ENCODE measurements at places on chromosomes 7 and 10.

- no peak for DNase-seq
Measured at GRCh38 chr7:41641665-41642014, 61.2 kb downstream of the INHBA start.

DNA sequence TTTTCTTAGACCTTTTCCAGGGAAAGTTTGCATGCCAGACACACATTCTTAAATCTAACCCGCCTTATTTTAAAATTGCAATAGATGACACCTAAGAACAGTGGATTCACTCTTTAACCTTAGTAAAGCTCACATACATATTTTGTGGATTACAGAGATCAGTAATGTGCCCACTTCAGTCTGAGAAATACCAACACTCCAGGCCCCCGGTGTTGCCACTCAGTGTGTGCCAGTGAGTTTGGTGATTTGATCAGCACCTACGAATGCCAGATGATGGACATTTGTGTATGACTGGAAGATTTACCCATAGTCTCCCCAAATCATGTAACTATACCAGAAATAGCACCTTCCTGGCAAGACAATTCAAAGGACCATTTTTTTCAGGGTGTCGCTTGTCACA lies 2.6 kb downstream of the LRRN3 start:
- no peak for DNase-seq

DNA sequence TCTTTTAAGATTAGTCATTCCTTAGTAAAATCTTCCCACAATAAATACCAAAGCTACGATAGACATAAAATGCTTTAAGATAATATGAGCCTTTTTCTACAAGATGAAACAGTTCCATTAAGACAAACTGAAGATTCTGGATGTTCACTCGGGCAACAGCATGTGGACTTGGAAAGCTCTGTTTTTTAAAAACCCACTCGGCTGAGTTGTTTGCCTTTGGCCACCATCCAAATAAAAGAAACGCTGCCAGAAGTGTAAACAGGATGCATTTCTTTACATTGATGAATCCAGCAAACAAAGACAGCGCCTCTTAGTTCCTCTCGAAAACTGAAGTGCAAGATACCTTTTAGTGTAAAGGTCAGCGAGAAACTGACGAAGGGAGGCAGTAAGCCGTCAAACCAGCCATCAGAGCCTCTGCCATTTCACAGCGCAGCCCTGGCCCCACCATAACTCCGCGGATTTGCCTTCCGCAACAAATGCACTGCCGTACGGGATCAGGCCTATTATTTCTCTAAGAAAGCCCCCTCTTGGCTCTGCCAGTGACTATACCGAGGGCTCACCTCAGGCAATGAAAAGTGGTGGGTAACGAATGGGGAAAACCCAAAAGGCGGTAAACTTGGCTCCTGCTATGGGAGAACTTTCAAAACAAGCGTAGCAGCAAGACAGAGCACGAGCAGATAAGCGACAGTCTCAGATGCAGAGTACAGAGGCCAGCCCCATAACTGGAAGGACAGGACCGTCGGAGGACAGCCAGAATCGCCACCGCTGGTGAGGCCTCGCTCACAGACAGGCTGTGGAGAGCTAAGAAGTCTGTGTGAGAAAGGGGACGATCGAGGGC lies 41.4 kb downstream of the GNA12 start:
- DNase-seq = no peak

DNA sequence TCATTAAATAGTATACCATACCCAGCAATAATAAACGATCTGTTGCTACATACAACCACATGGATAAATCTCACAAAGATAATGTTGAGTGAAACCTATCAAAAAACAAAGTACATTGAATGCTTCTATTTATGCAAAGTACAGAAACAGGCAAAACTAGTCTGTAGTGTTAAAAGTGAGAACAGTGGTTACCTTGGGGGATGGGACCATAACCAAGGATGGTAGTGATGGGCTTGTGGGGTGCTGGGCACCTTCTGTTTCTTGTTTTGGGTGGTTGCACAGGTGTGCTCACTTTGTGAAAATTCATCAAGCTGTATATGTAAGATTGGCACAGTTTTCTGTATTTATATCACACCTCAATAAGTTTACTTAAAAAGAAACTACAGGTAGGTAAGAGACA lies 105.7 kb downstream of the ATE1 start:
- no peak for DNase-seq

DNA sequence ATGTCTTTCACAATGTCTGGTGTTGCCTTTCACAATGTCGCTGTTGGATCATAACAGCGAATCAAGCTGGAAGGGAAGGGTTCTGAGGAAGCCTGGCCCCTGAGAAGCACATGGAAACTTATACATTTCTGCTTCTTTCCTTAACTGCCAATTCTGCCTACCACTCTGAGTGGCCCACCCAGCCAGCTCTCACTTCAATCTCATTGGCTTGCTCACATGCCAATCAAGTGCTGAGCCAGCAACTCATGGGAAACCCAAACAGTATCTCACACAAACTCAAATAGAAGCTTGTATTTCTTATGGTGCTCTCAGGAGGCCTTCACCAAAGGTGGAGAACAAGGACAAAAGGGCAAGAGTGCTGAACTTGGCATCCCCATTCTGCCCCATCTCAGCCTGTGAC lies 117.4 kb upstream of the GPR26 start:
- no peak for DNase-seq

DNA sequence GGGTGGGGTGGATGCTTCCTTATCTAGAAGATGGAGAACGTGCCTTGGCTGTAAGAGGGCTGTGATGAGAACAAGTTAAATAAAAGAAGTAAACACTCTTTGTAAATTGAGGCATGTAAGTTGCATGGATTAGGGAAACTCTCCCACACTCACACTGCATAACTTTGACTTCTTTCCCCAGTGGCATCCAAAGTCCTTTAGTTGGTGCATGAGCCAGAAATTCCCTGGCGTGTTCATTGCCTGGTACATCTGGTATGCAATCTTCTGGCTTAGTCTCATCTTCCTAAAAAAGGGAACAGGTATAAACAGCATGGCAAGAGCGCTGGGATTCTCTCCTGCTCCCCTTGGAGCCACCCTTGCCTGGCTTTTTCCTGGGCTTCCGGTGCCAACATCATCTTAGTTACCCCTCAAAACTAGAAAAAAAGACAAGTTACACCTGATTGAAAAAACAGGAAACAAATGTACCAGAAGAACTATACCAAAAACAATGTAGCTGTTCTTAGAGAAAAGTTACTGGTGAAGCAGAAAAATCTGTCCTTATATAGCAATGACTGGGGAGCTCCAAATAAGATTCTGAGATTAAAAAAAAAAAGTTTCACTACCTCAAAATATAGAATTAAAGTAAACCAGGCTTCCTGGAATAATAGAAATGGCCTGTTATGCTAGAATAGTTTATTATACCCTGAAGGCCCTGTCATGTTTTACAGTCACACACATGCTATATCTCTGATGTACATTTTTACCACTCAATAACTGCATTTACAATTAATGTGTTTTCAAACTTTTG lies 9.9 kb downstream of the RP9 start:
- DNase-seq = no peak

- DNase-seq = no peak
Measured at GRCh38 chr10:90919683-90920574, 958 bp downstream of the ANKRD1 start.

DNA sequence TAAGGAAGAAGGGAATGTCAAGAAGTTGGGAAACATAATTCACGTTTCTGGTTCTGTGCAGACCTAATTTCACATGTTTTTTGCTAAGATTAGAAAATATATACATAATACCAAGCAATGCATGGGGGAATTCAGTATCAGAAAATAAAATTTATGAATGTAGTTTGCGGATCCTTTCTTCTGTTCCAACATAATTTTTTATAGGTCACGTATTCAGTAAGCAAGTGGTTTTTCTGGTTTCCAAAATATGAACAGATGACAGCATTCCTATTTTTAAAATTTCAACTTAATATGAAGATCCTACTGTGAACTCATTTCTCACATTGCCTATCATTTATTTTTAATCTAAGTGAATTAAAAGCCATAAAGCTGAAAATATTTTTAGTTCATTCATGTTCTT lies 560.0 kb upstream of the NRG3 start:
- no peak for DNase-seq

GRCh38 chr7:139827042-139827441 lies 2.0 kb upstream of the TBXAS1 start:
- no peak for DNase-seq

- no peak for DNase-seq
Measured at GRCh38 chr7:127652333-127653248, 597 bp downstream of the SND1 start.

DNA sequence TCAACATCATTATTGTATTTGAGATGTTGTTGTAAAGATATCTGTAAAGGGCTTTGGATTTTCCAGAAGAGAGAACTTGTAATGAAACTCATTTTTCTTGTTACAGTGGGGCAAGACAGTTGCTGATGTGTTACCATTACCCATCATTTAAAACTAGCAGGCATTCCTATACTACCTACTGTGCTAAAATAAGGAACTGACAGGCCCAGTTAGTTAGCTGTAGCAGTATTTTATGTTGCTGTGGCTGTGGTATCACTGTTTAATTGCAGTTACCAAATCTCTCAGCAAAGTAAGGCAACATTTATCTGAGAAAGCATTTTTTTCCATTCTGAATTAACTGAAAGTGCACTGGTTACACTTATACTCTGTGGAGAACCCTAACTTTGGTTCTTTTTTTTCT lies 9.9 kb downstream of the ST7 start:
- DNase-seq = no peak

DNA sequence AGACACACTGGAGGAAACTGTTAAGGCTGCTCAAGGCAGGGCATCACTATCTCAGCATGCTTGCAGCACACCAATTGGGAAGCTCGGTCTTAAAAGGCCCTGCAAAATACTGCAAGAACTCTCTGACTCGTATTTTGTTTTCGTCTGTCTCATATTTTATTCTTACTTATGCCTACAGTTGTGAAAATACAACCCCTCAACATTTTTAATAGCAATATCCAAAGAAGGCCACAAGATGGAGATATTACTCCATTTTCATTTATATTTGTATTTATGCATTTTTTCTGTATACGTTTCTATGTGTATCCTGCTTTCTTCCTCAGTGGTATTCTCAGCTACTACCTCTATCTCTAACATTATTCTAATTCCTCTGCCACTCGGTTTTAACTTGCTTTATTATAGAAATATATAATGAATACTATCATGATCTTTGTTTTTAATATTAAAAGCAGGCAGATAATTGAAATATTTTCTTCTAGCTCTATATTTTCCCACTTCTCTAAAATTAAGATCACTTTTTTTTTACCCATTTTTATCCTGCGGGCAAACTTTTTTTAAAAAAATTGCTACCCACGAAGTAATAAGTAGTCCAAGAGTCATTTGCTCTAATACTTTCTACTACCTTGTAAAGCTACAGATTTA lies 10.0 kb downstream of the DNAJC1 start:
- DNase-seq = no peak

- no peak for DNase-seq
Measured at GRCh38 chr10:73253225-73253555, 746 bp upstream of the MRPS16 start.

GRCh38 chr7:137454246-137454724 lies 110.8 kb upstream of the PTN start:
- no peak for DNase-seq

DNA sequence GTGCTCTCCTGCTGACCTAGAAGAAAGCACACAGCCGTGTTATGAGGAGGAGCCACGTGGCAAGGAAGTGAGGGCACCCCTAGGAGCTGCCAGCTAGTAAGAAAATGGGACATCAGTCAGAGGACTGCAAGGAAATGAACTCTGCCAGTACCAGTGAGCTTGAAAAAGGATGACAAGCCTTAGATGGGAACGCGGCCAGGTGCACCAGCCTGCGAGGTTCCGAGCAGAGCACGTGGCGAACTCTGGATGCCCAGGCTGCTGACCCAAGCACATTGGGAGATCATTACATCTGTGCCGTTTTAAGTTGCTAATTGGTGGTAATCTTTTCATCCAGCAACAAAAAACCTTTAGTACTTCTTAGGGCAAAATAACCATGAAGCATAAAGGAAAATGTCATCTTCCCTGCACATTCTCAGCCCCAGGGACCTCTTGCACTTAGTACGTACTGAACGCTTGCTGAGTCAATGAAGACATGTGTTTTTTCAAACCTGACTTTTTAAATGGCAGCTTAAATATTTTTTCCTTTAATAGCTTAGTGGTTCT lies 69.4 kb downstream of the AMZ1 start:
- DNase-seq = peak; percentile 47

DNA sequence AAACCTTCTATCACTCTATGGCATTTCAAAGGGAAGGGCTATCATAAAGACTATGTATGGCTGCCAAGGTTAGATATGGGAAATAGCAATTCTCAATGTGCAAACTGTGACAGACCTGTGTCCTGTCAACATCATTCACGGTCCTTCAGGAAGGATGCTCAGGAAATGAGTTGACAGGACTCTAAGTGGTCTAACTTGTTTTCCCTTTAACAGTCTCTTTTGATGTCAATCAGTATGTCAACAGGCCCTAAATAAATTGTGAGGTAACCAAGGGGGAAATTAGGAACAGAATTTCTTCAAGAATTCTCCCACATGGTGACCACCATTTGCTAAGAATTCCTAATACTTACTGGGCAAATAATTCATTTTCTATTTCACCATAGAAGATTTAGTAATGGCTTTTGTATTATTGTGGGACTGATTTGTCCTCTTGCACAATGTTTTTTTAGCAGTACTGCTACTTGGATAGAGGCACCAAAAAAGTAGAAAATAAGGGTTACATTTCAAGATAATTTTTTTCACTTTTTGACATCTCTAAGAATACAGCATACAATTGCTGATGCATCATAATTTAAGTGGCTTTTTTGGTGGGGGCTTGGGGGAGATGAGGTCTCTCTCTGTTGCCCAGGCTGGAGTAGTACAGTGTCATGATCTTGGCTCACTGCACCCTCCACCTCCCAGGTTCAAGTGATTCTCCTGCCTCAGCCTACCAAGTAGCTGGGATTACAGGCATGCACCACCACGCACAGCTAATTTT lies 275.8 kb downstream of the CACNA2D1 start:
- no peak for DNase-seq

DNA sequence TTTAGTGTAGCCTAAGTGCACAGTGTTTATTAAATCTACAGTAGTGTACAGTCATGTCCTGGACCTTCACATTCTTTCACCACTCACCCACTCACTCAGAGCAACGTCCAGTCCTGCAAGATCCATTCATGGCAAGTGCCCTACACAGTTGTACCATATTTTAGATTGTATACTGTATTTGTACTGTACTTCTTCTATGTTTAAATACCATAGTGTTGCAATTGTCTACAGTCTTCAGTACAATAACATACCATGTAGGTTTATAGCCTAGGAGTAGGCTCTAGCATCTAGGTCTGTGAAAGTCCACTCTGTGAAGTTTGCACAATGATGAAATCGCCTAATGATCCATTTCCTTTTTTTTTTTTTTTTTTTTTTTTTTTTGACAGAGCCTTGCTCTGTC lies 12.0 kb downstream of the EEPD1 start:
- DNase-seq = no peak

DNA sequence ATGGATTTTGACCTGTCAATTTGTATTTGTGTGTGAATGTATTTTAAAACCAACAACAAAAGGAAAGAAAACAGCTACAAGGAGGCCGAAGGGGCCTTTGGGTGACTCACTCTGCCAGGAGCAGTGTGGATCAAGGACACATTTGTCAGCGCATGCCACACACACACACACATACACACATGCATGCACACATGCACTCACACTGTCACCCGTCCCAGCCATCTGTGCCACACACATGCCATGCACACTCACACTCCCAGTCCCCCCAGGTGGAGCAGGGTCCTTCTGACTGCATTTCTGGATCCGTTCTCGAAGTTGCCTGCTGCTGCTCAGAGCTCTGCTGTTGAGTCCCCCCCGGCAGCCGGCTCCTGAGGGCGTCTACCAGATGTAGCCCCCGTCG lies 26.0 kb downstream of the SPOCK2 start:
- DNase-seq = no peak
